ENCODE measurements at places on chromosomes 12 and 14.

DNA sequence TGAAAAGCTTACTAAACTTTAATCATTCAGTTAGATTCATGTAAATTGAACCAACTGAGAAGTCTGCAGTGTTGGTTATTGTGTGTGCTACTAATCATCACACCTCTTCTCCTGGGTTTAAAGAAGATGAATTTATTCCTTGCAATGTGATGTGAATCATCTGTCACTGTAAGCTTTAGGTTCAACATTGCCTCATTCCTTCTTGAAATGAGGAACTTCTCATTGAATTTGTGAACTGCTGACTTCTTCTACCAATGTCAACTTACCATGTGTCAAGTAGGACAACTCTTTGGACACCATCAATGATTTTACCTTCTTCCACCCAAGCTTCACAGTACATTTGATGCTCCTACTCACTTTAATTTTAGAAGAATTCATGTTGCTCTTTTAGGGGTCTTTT is 17.4 kb upstream of the PRB2 start:
- DNase-seq, result no peak

GRCh38 chr14:39034481-39035296 is 68.3 kb downstream of the SEC23A start:
- DNase-seq, result no peak

GRCh38 chr14:71049435-71050133 is 142.3 kb downstream of the PCNX1 start:
- DNase-seq, result no peak

DNA sequence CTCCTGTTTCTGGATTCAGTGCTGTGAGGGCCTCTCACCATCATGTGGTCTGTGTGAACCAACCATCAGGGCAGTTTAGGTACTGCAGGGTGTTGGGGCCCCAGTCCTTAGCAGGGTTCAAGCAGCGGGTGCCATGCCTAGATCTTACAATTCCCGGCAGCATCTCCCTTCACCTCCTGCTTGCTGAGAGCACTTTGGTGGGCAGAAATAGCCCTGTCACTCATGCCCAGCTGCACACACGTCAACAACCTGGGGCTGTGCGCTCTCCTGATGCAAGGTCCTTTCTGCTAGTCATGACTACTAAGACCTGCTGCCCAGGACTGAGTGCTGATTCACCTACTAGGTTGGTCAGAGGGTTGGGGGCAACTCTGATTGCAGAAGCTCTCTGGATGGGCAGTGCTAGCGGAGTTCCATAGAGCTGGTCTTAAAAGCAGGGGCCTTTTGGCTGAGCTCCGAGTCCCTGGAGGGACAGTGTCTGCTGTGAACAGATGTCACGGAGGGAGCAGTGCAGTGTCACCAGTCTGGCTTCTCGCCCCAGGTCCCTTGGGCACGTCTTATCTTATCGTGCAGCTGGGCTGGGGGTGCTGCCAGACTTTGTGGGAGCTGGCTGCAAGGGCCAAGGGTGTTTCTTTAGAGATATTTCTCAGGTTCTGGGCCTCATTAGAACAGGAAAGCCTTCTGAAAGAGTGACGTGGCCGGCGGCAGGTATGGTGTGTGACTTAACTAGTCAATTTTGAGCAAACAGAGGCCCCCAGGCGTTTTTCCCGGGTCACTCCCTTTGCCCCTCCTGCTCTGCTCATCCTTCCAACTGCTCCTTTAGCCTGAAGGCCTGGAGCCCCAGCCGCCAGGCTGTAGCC is 71.8 kb downstream of the NINJ2 start:
- no peak for DNase-seq

- DNase-seq, result no peak
These were observed 124.7 kb downstream of the GARIN6 start for GRCh38 chr12:99772274-99772673.

DNA sequence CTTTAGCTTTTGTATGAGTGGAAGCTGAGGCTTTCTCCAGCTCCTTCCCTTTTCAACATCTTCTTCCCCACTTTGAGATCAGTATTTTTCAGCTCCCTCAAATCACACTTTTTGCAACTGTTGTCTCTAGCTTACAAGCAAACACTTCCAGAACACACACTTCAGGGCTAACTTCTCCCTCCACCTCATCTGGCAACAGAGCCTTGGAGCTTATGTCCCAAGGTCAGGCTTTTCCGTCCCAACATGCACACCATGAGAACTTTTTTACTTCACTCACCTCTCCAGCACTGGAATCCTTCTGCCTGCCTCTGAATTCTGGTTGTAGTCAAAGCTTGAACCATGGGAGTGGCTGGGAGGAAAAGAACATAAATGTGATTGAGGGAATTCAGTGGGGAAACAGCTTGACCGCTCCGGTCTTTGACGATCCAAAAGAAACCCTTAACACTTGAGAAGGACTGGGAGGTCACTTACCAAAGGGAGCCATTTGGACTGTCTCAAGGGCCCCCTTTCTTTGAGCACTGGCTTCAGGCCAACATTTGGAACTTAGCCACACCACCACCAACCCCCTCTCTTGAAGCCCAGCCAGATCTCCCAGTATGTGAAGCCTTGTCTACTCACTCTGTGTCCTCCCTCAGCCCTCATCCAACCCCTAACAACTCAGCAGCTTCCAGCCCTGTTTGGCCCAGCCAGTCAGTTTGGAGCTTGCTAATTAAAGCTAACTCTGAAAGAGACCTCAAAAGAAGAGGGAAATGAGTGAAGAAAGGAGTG is 3.9 kb upstream of the BLOC1S1 start:
- no peak for DNase-seq

Measured in NCI-H187 treated with DMSO at 0.1 percent for 48 hours (cell line).